ENCODE measurements at places on chromosomes 12 and 14.

- no peak for DNase-seq
Observed at GRCh38 chr12:50050410-50051098, 6.8 kb upstream of the ASIC1 start.

GRCh38 chr12:32134101-32134888 is 27.6 kb downstream of the BICD1 start:
- DNase-seq = peak; percentile 38

GRCh38 chr14:54188064-54188666 is 208.6 kb upstream of the CDKN3 start:
- no peak for DNase-seq

GRCh38 chr12:53223389-53224060 is 8.5 kb downstream of the RARG start:
- peak; percentile 51 for DNase-seq

DNA sequence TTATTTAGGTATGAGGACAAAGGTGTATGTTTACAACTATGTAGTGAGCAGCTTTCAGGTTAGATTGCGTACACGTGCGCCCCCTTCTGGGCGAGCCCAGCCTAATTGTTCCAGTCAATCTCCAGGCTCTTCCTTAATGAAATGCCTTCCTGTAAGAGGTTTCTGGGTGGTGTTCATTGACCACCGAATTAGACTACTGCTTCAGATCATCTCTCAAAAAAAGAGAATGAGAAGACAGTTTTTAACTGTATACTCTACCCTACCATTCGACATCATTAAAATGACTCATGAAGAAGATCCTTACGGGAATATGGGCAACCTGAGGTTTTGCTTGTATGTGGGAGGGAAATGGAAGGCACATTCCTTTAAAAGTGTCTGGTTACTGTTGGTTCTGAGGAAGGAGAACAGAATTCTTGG is 2.1 kb downstream of the LUM start:
- DNase-seq = peak; percentile 70

GRCh38 chr12:120722784-120723183 is 2.8 kb upstream of the ACADS start:
- DNase-seq = no peak

DNA sequence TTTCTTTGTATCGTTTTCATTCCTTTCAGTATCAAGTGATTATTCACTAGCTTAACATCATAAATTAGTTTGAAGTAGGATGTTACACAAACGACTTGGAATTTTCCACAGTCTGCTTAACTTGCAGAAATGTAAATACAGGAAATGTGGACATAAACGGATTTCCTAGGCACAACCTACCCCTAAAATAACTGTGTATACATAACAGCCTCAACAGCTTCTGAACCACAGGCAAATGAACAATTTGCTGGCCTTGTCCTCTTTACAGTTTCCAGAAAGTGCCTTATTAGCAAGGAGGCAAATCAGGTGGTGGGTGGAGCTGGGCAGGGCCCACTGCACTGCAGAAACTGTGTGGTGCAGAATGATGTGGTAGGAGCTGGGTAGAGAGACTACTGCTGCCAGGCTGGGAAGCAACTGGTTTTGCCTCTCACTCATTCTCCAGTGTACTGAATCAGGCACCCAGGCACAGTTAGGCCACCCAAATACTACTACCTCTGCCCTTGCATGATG is 14.1 kb downstream of the DRAM1 start:
- no peak for DNase-seq

GRCh38 chr14:55446833-55447232 is 6.4 kb upstream of the TBPL2 start:
- DNase-seq = no peak

DNA sequence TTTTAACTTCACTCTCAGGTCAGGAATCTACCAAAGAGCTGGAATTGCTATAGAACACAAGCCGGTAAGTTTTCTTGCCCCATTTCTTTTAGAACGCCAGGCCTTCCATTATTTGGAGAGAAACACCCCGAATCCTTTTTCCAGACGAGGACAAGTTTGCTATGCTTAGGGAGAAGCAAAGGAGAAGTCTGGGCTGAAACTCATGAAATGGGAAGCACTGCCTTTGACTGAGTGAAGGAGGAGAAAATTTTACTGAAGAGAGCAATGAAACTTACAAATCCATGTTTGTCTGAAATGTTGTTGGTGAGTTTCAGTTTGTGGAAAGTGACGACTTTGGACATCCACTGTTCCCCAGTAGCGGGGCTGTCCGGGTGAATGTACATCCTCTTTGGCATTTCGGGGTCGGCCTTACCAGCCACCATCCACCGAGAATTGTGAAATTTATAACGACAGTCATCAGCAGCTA is 3.3 kb downstream of the TBX3 start:
- no peak for DNase-seq

DNA sequence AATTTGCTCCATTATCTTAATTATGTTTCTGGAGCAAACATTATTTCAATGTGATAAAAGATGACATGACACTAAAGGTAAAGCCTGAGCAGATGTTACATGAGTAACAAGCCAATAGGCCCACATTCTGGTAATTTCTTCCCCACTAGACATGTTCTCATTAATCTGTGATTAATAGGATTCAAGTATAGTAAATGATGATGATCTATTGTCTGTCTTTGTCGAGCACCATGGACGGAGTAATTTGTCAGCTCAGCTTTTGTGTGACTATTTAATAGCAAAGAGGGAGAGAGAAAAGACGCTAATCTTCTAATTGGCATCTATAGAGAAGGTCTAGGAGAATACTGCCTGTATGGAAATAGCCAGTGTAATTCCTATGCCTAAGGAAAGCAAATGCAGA is 62.2 kb upstream of the INSM2 start:
- no peak for DNase-seq

DNA sequence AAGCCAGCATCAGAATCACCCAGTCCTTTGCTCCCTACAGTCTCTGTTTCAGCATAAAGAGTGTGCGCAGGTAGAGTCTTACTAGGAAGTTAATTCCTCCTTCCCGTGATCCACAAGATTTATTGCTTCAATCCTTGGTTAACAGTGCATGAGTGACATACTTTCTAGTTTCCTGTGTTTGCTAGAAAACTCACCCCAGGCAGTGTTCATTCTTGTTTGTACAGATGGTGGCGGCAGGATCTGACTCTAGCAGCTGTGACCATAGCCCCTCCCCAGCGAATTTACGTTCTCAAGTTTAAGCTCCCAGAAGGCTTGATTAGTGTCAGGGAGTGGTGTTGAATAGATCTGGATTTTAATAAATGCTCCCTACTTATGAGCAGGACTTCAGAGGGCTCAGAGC is 75.9 kb upstream of the ANO2 start:
- no peak for DNase-seq

- no peak for DNase-seq
Observed at GRCh38 chr12:105977652-105978051, 161.1 kb downstream of the NUAK1 start.

DNA sequence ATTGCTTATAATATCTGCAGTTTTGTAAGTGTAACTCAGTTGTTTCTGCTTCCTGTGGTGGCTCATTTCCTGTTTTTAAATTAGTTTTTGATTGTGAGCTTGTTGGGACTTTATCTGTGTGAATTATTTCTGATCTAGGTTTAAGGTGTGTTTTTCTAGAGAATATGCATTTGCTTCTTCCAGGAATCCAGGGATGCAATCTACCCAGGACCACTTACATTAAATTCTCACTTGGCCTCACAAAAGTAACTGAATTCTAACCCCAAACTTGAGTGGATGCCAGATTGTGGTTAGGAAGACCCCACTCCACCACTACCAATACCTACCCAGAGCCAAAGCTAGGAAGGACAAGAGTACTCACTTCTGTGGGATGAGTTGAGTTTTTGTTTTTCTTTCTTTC is 11.9 kb downstream of the STYX start:
- DNase-seq = no peak

DNA sequence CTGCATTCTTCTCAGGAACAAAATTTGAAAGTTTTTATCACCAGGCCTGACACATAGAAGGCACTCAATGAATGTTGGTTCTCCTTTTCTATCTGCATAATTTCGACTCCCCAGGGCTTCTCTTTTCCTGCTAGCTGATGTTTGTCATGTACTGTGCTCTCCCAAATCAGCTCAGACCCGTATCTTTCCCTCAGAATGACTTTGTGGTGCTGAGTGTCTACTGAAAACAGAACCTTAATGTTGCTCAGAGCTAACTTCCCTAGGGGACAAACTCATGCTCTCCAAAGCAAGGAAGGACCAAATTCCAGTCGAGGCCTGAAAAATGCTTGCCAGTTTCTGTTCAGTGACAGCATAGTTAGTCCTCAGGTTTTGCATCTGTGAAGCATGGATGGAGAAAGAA is 1.9 kb downstream of the ARHGDIB start:
- no peak for DNase-seq

DNA sequence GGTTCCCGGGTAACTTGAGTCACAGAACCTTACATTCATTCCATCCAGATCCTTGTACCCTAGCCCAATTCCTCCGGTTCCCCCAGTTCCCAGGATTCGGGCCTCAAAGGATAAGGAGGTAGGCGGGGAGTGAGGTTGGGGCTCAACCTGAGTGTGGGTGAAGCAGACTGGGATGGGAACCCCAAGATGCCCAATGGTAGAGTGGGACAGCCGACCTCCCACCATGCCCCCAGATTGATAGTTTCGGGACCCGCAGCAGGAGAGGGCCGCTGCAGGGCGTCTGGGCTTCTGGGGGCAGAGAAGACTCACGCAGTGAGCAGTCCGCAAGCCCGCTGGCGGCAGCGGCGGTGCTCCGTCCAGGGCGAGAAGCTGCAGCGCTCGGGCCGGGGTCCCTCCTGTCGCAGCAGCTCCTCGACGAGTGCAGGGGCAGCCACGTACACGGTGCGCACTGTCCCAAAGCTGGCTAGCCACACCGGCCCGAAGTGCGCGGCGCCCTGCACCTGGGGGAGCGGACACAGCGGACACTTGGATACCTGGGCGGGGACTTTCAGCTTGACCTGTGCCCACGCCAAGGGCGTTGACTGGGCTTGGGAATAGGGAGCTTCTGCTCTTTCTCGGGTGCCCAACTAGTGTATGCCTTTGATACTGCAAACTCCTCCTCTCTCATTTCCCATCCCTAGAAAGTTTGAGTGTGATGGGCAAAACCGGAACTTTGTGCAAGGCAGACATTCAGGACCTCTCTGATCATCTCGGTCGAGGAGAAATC is 997 bp downstream of the CYP27B1 start:
- peak; percentile 44 for DNase-seq

DNA sequence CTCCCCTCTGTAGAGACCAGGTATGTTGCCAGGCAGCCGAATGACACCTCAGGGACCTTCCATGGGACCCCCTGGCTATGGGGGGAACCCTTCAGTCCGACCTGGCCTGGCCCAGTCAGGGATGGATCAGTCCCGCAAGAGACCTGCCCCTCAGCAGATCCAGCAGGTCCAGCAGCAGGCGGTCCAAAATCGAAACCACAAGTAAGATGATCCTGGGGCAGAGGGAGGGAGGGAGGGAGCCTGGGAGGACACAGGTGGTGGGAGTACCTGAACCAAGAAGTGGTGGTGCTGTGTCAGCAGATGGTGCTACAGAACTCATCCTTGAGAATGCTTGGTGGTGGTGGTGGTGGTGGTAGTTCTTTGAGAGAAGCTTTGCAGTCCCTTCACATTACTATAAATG is 1.0 kb downstream of the SMARCD1 start:
- no peak for DNase-seq

DNA sequence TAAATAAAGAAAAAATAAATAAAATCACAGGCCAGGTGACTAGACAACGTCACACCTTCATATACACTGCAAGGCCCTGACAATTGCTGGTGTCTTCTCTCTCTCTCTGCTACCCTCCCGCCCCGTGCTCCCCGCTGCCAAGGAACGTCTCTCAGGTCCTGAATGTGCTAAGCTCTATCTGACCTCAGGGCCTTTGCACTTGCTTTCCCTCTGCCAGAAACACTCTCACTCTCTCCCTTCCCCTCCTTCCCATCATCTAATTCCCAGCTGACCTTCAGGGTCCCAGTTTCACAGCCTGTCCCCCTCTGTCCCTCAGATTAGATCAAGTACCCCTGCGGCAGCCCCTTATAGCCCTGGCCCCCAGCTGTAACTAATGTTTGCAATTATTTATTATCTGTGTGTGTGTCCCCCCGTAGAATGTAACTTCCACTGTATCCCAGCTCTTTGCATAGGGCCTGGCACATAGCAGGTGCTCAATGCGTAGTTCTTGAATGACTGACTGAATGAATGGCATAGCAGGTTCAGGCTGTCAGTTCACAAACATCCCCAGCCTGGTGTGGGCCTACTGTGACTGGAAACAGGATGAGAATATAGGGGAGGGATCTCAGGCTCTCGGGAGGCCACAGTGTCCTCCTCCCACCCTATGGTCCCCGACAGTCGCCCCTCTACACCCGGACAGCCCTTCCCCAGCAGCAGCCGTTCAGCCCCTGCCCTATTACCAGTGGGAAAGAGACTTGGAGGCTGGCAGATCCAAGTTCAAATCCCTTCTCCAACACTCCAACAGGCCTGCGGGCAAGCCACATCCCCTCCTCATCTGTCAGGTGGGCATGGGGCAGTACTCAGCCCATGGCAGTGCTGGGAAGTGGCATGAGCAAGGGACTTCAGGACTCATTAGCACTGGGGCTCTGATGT is 6.6 kb downstream of the BEGAIN start:
- peak; percentile 24 for DNase-seq

- no peak for DNase-seq
Observed at GRCh38 chr14:74492776-74493342, at the start of gene NPC2. Gene NPC2, minus strand, starts transcription at chr14:74493305. Its CDS starts 31 bp downstream, at chr14:74493274.

GRCh38 chr14:62097072-62097471 is 334.9 kb downstream of the SNAPC1 start:
- DNase-seq = no peak

DNA sequence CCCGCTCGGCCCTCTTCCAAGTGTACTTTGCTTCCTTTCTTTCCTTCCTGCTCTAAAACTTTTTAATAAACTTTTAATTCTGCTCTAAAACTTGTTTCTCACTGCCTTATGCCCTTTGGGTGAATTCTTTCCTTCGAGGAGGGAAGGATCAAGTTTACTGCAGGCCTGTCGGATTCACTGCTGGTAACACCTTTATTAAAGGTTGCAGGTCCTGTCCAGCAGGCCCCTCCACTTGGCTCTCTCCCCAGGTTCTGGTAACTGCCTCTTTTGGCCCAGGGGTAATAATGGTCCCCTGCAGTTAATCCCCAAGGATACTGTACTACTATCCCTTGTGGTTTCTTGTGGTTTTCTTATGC is 152.7 kb upstream of the EEA1 start:
- DNase-seq = no peak

- DNase-seq = no peak
Observed at GRCh38 chr12:8096281-8096915, 14.3 kb downstream of the NECAP1 start.

DNA sequence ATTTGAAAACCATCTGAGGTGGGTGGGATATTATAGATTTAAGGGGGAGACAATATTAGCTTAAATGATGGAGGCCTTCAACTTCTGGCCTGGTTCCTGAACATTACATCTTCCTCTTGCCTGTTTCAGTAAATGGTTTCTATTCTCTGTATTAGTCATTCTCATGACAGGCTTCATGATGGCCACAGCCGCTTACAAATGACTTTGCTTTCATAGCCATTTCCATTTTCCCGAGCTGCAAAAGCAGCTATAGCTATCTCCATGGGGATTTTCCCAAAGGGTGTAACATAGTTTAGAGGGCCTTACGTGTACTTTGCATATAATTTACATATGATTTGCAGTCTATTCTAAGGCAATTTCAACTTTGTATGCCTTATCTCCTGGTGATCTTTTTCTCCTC is 121.8 kb downstream of the NRXN3 start:
- DNase-seq = no peak

Data from activated naive CD8-positive, alpha-beta T cell treated with anti-CD3 and anti-CD28 coated beads, Interleukin-2, amount 10 ng/mL, durations not matched to agents 7 days and 5 days (primary cell).